ENCODE measurements at places on chromosomes 12 and 14.

GRCh38 chr12:114729731-114730130 lies 45.8 kb upstream of the TBX3 start:
- H3K36me3 ChIP-seq, result no peaks in the 10 kb centered on the region
- H3K27me3 ChIP-seq, result no peaks in the 10 kb centered on the region
- DNase-seq, result no peak
- no peaks in the 10 kb centered on the region for H3K4me1 ChIP-seq

DNA sequence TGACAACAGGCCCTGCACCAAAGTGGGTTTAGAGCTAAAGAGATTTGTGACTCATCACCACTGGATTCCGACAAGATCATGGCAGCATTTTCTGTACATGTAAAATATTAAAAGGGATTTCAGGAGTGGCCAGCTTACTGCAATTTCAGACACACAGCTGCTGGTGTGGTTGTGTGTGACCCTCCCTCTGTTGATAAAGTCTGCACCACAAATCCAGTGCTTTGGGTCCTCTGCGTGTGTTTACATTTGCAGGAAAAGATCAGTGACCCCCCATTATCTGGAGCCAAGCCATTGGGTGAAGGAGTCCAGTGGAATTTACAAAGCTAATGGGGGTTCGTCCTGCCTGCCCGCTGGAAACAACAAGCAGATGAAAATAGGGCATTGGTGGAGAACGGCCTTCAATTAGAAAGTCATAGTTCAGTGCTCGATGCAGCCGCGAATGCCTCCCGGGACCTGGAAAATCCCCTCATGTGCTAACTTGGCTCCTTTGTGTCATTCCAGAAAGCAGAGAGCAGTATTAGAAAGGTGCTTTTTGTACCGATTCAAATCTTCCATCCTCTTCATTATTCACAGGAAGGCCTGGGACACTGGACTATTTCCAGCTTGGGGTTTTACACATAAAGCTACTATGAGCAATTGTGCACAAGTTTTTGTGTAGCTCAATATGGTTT lies 188.5 kb upstream of the TMEM132C start:
- no peaks in the 10 kb centered on the region for H3K36me3 ChIP-seq
- no peak overlapping the region for H3K27ac ChIP-seq
- no peak overlapping the region for H3K4me3 ChIP-seq
- peaks cover 10% of the 10 kb centered on the region for H3K4me1 ChIP-seq

GRCh38 chr12:123905319-123905925 lies 67.2 kb downstream of the CCDC92 start:
- no peaks in the 10 kb centered on the region for H3K27me3 ChIP-seq
- no peak overlapping the region for H3K27ac ChIP-seq
- H3K36me3 ChIP-seq, result no peaks in the 10 kb centered on the region
- H3K4me1 ChIP-seq, result no peaks in the 10 kb centered on the region
- H3K4me3 ChIP-seq, result no peak overlapping the region
- peak; percentile 69 for DNase-seq

- H3K4me1 ChIP-seq, result no peaks in the 10 kb centered on the region
- DNase-seq, result no peak
- H3K4me3 ChIP-seq, result no peak overlapping the region
Measured at GRCh38 chr14:76313303-76313702, 62.6 kb upstream of the ESRRB start.

DNA sequence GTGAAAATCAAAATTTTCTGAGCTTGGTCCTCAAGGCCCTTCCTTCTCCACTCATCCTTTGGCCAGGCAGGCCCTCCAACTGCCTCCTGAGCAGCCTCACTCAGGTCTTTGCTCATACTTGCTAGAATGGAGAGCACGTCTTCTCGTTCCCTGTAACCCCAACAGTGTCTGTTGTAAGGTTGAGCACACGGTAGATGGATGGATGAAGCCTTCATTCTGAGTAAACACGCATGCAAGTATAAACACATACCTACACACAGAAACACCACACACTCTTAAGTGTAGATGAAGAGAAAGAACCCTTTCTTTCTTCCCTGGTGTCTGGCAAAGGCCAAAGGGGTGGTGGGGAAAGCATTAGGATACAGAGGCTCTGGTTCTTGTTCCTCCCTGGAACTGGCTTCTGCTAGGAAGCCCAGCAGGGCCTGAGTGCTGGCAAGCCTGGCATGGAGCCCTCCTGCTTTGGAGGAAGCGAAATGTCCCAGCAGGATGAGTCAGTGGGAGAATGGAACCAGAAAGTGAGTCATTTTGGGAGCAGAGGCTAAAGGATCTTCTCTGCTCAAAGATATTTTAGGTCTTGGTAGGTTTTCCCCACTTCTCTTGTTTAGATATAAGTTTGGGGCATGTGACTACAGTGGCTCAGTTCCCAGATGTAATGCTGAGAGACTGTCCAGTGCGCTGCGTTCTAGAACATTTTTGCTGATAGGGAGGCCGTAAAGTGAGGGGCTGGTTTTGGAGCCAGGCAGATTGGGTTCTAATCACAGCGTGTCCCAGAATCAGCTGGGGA lies 127.4 kb downstream of the CACNA1C start:
- H3K27me3 ChIP-seq, result no peaks in the 10 kb centered on the region
- peak; percentile 76 for DNase-seq
- H3K36me3 ChIP-seq, result no peaks in the 10 kb centered on the region
- peak overlapping the region; percentile 48 for H3K27ac ChIP-seq

Data from testis (tissue), 5 donors.